CD8-positive, alpha-beta memory T cell (primary cell): ENCODE measurements at places on chromosomes 16 and 17. TPM values are rescaled to one million over a fixed set of nuclear protein-coding genes. Genes with fewer than 3 reads are reported as not detected.

The TM4SF5 gene
- polyA plus RNA-seq, result not detected

The LPO gene
- not detected for polyA plus RNA-seq

The NBR1 gene
- polyA plus RNA-seq, result 81.4 TPM

The ATP6V0C gene
- polyA plus RNA-seq, result 101 TPM

The NPIPA2 gene
- polyA plus RNA-seq, result not detected

The ACE gene
- polyA plus RNA-seq, result 5.5 TPM
